ENCODE measurements at places on chromosomes 6 and 20.

DNA sequence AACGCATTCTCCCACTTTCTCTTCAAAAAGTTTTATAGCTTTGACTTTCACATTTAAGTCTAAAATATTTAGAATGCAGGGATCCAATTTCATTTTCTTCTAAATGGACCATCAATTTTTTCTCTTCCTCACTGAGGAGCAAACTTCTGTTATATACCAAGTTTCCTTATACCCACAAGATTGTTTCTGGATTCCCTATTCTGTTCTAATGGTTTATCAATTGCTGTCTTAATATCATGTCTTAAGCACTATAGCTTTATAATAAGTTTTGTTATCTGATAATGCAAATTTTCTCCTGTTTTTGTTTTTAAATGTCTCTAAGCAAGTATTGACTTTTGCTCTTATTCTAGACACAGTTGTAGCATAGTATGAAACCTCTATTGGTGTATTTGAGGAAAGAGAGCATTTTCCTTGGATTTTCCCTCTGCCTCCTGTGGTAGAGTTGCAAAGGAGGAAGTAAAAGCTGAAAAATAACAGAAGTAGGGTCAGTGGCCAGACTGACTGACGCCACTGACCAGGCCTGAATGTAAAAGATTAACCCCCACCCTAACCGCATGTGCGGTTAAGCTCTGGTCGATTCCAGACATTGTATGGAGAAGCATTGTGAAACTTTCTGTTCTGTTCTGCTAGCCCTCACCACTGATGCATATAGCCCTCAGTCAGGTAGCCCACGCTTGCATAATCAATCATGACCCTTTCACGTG lies 40.3 kb downstream of the GPX5 start:
- no peak for DNase-seq

DNA sequence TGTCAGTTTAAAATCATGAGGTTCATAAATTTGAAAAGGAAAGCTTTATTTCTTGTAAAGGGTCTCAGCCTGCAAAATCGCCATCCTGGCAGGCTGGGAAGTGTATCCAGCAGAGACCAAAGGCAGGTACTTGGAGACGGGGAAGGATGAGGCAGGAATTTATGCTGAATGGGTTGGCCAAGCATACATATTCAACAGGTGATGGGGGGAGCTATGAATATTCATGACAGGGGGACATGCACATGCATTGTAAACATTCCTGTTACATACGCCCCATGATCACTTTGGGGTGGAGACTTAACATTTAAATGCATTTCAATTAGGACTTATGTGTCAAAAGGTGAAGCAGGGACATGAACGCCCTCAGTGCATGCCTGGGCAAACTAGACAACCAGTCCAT lies 9.8 kb upstream of the SLC22A1 start:
- DNase-seq: no peak

- peak; percentile 98 for DNase-seq
These were observed 14.2 kb downstream of the TRAF3IP2 start for GRCh38 chr6:111591370-111591900.

DNA sequence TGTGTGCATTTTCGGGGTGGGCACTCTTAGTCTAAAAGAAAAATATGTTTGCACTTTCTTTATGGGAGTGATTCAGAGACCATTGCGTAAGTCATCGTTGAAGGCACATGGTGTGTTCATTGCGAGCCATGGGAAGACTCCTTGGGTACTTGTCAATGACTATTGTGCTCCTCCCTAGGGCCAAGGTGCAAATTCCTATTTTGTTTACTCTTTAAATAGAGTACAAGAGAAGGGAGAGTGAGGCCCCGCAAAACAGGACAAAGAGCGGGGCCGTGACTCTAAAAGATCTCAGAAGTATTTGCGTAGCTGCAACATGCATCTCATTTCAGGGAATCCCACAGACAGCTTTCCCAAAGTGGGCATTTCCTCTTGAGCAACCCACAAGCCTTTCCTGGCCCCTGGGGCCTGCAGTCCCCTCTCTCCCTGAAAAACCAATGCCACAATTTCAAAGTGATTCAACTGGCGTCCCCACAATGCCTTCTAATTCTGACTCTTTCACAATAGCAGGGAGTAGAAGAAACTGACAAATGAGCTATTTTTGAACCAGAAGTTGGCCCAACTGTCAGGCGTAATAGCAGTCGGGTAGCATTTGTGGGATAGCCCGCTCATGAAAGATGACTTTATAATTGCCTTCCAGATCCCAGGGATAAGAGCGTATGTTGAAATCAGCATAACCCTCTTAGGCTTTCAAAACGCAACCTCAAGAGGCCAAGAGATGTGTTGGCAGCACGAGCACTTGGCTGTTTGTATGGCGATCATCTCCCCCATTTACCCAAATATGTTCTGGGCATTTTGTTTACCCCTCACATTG lies 277.9 kb upstream of the BMP2 start:
- no peak for DNase-seq

DNA sequence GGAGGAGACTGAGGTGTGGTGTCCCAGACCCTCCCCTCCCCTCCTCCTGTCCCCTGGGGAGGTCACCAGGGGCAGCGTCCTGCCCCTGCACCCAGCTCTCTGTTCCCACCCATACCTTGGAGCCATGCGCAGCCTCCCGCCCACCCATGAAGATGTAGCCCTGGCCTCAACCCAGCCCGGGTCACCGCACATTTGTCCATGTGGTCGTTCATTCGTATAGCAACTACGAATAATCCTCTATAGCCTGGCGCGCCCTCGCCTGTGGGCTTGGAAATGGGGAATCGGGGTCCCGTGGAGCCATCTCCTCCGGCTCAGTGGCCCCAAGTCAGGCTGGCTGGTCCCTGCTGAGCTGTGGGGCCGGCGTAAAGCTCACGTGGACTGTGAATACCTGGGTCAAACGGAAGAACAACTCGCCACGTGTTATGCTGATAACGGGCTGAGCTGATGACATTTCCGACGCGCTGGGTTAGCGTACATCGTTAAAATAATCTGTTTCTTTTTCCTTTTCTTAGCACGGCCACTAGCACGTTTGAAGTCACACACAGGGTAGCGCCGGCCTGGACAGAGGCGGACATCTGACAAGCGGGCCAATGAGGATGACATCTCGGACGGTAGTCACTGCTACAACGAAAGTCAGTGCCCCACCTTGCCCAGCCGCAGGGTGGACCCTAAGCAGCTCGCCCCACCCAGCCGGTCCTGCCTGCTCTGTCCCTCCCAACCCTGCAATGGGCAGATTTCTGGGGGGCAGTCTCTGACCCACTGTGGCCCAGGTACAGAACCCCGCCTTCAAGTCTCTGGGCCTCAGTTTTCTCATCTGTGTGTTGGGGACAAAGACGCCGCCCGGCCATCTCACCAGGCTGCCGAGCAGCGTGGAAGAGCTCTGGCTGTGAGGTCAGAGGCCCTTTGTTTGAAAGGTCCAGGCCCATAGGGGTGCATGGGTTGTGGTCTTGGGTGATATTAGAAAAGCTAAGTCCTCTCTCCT lies 19.8 kb upstream of the RBBP8NL start:
- DNase-seq: no peak

GRCh38 chr6:149969635-149970034 lies 5.9 kb downstream of the ULBP1 start:
- DNase-seq: no peak

GRCh38 chr6:113695516-113695915 lies 161.6 kb upstream of the MARCKS start:
- no peak for DNase-seq

GRCh38 chr6:73240730-73241129 lies 15.4 kb upstream of the KHDC1L start:
- DNase-seq: no peak

DNA sequence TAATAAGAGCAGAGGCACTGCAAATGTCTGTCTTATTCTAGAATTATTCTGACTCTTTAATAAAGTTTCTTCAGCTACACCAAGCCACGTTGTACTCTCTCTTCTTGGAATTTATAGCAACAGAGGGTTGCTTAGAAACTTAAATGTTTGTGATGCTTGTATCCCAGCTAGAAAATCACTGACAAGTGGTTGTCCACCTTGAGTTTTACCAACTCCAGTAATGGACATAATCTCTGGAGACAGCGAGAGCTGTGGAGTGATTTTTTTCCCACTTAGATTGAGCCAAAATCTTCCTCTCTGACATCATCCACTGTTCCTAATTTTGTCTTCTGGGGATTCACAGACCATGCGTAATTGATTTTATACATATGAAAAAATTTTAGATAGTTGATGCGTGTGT lies 8.0 kb downstream of the ECT2L start:
- DNase-seq: no peak

DNA sequence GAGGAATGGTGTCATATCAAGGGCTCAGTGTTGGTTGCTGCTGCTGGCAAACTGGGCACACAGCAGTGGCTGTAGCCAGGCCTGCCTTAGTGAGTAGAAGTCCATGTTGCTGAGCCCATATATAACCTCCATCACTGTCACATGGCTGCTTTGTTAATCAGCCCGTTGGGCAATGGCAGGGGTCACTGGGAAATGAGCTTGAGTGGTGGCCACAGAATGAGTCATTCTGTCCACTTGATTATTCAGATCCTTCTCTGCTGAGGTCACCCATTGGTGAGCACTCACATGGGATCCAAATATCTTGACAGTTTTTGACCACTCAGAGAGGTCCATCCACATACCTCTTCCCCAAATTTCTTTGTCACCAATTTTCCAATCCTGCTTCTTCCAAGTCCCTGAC lies 898.9 kb upstream of the EYS start:
- DNase-seq: peak; percentile 49

GRCh38 chr6:42702200-42702599 lies 20.2 kb downstream of the PRPH2 start:
- DNase-seq: peak; percentile 72

DNA sequence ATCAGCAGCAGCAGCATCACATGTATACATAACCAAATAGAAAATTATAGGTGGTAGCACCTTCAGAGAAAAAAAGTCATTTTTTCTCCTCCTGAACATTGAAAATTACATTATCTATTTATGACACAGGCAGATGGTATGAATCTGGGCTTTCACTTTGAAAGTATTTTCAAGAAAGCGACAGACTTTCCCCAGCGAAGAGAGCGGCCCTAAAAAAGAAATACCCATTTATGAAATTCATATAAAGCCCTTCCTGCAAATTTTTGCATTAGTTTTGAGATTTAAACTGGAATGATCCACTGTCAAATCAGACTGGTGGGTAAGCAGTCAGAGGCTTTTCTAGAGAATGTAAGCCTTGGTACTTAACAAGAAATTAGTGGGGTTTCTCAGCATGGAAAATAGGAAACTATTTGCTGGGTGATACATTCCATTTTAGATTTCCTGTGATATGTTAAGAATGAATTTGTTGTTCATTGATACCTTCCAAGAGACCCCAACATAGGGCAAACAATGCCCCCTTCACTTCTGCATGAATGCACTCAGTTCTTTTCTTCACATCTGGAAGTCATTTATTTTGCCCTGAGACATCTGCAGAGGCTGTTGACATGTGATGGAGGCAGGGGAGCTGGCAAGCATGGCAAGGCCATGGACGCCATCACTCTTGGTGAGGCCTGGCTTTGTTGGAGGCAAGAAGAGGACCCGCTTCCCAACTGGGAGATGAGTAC lies 147.0 kb downstream of the LINC00237 start:
- no peak for DNase-seq

DNA sequence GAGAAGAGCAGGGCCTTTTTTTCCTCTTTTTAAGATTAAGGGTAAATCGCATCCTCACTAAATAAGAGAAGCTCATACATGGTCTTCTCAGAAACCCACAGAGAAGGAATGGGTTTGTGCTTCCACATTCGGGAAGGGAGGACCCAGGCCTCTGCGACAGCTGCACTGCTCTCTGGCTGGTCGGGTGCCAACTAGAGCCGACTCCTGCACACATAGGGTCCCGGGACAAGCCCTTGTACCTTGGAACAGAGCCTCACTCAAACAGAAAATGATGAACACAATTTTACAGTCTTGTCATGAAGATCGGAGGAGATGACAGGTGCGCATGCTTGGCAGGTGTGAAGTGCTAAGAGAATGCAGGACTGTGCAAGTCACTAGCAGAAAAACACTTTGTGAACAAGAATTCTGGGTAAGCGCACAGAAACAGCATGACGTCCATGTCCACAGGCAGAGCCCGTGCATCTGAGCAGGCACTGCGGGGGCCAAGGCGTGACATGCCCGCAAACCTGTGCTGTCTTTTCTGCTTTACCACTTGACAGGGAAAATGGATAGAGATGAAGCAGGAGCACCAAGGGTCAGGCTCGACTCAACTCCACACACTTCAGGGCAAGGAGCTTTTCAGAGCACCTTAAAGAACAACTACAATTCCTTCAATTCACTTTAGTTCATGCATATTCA lies 101.0 kb upstream of the MPC1 start:
- no peak for DNase-seq

- no peak for DNase-seq
These were observed 154.0 kb downstream of the MBOAT1 start for GRCh38 chr6:20058121-20058905.

- no peak for DNase-seq
These were observed 17.2 kb downstream of the MOCS3 start for GRCh38 chr20:50975701-50976330.

- no peak for DNase-seq
These were observed 83.7 kb downstream of the YTHDF1 start for GRCh38 chr20:63132131-63132714.

GRCh38 chr6:157538168-157538567 lies 157.2 kb downstream of the ZDHHC14 start:
- no peak for DNase-seq

DNA sequence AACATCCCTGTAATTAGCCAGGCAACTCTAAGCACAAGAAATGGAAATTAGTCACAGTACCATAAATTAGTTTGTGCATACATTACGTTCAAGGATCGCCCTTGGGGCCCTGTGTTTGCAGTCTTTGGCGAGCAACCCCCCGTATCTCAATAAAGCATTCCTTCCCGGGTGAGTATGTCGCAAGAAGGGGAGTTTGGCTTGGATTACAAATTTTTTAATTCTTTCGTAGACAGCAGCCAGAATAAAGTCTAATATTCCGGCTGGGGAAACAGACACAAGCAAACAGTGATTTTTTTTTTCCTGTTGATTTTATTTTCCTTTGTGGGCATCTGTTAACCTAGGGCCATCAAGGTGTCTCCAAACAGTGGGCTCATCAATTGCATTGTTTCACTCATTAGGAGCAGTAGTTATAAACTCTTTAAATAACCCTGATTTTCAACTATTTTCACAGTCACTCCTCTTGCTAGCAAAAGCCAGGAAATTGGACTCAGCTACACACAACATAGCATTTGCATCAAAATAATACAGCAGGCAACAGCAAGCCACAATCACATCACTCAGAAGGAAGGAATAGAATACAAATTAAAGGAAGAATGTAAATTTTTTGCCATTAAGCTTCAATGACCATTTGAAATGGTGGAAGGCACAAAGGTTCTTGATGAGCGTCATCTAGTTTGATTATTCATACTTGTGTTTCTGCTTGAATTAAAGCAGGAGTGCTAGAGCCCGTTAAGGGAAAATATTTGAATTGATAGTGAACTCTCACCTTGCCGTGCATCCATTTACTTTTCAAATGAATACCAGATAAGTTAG lies 85.3 kb downstream of the LINC00237 start:
- no peak for DNase-seq

DNA sequence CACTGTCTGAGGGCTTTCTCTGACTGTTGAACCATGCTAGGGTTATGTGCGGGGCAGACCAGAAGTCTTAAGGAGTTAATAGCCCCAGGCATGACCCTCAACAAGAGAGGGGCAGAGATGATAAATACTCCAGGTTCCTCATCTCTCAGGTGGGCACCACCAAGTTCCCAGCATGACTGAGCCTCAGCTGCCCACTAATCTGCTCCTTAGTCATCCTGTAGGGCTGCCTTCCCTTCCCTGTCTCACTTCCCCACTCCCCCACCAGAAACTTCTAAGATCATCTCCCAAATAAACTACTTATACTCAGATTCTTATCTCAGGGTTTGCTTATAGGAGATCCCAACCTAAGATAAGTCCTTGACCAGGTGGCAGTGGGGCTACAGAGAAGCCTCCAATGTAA lies 137.2 kb upstream of the PRND start:
- no peak for DNase-seq
